ENCODE measurements at places on chromosomes 7 and 10.
A peak's percentile ranks its signal among the peaks of the same experiment; 100 is the strongest.

DNA sequence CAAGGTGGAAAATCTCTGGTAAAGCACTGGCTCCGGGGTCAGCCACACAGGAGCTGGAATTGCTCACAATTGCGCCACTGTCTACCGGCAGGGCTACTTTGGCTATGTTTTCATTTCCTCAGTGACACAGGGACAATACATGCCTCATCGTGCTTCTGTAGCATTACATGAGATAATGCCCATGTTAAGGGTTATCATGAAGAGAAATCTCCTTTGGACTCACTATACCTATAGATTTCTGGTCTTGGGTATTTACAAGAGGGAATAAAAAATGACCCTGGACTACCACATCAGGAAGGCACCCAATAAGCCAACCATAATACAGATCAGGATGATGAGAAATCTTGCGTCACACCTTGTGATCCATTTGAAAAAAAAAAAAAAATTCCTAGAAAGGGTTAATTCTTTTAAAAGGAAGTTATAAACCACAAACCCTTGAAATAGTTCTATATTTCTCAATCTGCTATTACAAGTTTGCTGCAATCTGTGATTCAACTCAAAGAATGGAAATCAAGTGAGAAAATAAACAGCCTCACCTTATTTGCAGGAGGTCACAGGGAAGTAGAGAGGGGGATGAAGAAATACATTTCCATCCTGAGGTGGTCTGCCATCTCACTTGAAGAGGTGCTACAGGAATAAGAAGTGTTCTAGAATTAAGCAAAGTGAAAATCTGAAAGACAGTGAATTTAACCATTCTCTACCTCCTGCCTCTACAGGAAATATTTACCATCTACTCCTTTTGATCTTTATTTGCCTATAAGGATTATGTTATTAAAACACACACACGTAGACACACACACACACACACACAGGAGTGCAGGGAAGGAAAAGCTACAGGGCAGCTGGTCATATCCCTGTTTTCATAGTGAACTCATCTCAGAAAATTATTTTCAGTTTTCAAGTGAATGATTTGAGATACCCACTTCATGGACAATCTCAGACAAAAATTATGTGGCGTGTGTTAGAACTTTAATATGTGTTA lies 231.3 kb upstream of the CELF2 start:
- DNase-seq, result no peak

DNA sequence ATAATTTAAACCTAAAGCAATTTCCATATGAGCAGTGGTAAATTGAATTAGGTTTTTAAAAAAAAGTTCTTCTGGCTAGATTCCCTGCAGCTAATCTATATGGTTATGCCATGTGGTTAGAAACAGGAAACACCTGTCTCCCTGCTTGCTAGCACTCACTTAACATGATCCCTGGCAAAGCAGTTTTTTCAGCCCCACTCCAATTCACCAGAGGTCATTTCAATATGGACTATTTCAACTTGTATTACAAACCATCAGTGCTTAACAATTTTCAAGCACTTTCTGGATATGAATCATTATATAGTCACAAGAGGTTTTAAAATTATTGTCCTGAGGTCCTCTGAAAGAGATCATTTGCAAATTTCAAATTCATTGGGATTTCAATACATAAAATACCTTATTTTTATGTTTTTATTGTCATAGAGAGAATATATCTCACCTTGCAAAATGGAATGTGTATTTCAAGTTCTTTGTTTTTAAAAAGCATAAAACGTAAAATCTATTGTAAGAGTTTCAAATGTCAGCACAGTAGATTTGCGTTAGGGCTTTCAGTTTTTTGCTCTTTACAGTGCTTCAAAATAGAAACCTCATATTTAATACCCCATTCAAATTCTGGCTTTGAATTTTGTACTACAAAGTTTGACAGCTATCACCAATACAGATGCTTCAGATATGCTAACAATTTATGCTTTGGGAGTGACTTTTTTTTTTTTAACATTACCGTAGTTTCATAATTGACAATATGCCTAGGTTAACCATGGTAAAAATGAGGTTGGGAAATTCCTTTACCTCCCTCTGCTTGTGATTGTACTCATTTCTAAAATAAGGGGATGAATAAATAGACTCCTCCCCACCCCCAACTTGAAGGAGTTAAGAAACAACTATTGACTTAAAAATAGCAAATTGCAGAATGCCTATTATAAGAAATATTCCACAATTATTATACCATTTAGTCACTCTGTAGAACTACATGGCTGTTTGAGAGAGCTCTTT lies 117.5 kb upstream of the HGF start:
- no peak for DNase-seq

GRCh38 chr7:71131256-71132126 lies 453 bp upstream of the GALNT17 start:
- no peak for DNase-seq

- no peak for DNase-seq
Observed at GRCh38 chr10:25175527-25176420, 973 bp downstream of the GPR158 start.

- no peak for DNase-seq
Observed at GRCh38 chr10:106557053-106557452, 607.5 kb downstream of the SORCS1 start.

DNA sequence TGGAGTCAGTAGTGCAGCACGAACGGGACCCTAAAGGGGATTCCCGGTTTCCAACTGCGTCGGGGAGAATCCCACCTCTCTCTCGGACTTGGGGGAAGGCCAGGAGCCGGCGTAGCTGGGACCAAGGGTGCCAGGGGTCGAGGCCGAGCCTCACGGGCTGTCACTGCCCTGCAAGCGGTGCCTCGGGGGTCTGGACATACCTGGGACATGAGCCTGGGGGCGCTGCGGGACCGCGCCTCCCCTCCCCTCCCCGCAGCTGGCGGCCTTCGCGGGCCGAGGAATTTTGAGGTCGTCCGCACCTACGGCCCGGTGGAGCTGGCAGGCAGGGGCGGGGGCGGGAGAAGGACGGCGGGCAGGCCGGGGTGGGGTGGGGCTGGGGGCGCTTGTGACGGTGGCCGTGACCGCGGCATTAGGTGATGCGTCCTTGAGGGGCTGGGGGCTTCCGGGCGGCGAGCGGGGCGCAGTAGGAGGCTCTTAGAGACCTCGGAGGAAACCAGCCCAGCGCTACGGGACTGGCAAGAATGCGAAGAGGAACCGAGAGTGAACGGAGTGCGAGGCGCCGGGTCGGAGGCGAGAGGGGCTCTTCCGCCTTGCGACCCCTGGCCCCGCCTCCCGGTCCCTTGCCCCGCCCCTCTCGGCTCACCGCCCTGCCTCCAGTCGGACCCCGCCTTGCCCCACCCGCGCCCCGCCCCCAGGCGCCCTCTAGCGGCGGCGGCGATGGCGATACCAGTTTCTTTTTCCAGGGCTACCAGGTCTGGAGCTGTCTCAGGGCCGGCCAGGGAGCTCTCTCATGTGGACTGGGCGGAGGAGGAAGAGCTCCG lies 48.3 kb downstream of the NPVF start:
- peak; percentile 49 for DNase-seq

GRCh38 chr7:16278167-16278787 lies 143.1 kb downstream of the CRPPA start:
- no peak for DNase-seq

GRCh38 chr10:130854151-130854550 lies 457.4 kb downstream of the TCERG1L start:
- DNase-seq, result no peak

DNA sequence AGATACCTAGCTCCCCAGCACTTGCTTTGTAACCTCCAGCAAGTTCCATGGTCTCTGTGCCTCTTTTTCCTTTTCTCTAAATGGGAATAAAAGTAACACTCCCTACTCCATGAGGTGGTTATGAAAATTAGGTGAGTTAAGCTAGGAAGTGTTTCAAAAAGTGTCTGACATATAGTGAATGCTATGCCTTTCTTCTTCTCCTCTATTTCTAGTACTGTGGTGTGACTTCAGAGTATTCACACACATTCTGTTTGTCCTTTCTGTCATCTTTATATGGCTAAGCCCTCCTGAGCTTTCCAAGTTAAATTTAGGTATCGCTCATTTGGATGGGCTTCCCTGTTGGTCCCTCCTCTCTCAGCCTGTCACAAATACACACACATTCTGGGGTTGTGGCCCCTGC lies 229.7 kb downstream of the EXOC4 start:
- DNase-seq, result no peak

Measured in AG04450 (cell line).